Pancreas (tissue), 10 donors: ENCODE measurements at places on chromosomes 11 and 22. TPM values are rescaled to one million over a fixed set of nuclear protein-coding genes. Genes with fewer than 3 reads are reported as not detected.

The CAPN5 gene
- total RNA-seq, result 6.2 TPM

The TYR gene
- not detected for total RNA-seq

The HIC2 gene
- 2.2 TPM for total RNA-seq

The PANX1 gene
- total RNA-seq, result 5.4 TPM

The SCN4B gene
- total RNA-seq, result 2.3 TPM

The PTPN5 gene
- 0.59 TPM for total RNA-seq

The VWCE gene
- total RNA-seq, result 0.90 TPM

The KCNJ4 gene
- not detected for total RNA-seq

- peaks cover 17% of the 10 kb centered on the region for H3K4me1 ChIP-seq
- no peaks in the 10 kb centered on the region for H3K27me3 ChIP-seq
- DNase-seq, result no peak
- peak overlapping the region; percentile 19 for H3K27ac ChIP-seq
- no peak overlapping the region for H3K4me3 ChIP-seq
Observed at GRCh38 chr11:8766043-8766987, 83.7 kb downstream of the RPL27A start.

GRCh38 chr11:1994121-1994520 is 3.5 kb downstream of the H19 start:
- no peak overlapping the region for H3K27ac ChIP-seq
- H3K36me3 ChIP-seq, result no peaks in the 10 kb centered on the region
- no peaks in the 10 kb centered on the region for H3K4me1 ChIP-seq

GRCh38 chr22:49305214-49305965 is 522.3 kb downstream of the BRD1 start:
- H3K4me3 ChIP-seq, result no peak overlapping the region
- H3K27ac ChIP-seq, result no peak overlapping the region
- H3K4me1 ChIP-seq, result no peaks in the 10 kb centered on the region

GRCh38 chr11:87324817-87325489 is 287.2 kb downstream of the TMEM135 start:
- H3K4me3 ChIP-seq, result no peak overlapping the region
- no peaks in the 10 kb centered on the region for H3K27me3 ChIP-seq
- H3K36me3 ChIP-seq, result no peaks in the 10 kb centered on the region
- no peaks in the 10 kb centered on the region for H3K4me1 ChIP-seq
- DNase-seq, result no peak
- no peak overlapping the region for H3K27ac ChIP-seq

GRCh38 chr22:18000441-18001039 is 23.8 kb downstream of the MICAL3 start:
- no peaks in the 10 kb centered on the region for H3K36me3 ChIP-seq
- no peaks in the 10 kb centered on the region for H3K4me1 ChIP-seq
- H3K4me3 ChIP-seq, result peak overlapping the region; percentile 85
- peak overlapping the region; percentile 96 for H3K27ac ChIP-seq

GRCh38 chr22:39534591-39535356 is 2.2 kb upstream of the RPS19BP1 start:
- DNase-seq, result peak; percentile 97
- H3K36me3 ChIP-seq, result no peaks in the 10 kb centered on the region
- peak overlapping the region; percentile 41 for H3K27ac ChIP-seq
- H3K4me1 ChIP-seq, result peaks cover 3% of the 10 kb centered on the region
- no peak overlapping the region for H3K4me3 ChIP-seq
- no peaks in the 10 kb centered on the region for H3K27me3 ChIP-seq

GRCh38 chr22:37561212-37562048 is 1.1 kb downstream of the CDC42EP1 start:
- peaks cover 64% of the 10 kb centered on the region for H3K4me1 ChIP-seq
- DNase-seq, result peak; percentile 96
- no peaks in the 10 kb centered on the region for H3K27me3 ChIP-seq
- H3K36me3 ChIP-seq, result peaks cover 6% of the 10 kb centered on the region

DNA sequence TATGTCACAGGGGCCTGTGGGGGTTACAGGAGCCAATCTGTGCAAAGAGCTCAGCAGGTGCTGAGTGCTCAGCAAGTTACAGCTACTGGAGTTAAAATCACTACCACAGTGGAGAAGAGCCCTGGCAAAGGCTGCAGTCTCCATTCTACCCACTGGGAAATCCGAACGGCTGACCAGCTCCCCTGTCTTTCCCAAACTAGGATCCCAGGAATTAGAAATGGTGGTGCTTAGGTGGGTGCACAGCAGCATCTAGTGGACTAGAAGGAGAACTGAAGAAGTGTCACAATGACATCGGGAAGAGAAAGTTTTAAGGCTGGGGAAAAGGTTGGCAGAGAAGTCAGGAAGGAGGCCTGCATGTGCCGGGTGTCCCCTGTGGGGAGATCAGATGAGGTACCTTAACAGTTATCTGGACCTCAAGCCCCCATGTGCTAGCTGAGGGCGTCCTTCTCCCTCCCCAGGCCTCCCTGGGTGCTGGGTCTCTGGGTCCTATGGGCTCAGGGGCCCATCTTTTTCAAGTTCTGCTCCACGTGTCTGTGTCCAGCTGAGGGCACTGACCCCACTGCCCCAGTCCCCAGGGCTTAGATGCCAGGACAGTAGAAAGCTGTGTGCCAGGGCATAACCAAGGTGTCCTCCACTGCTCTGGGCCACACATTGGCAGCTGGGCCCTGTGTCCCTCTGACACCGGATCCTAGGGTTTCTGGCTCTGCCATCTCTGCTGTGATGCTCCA is 1.9 kb downstream of the PIWIL3 start:
- no peaks in the 10 kb centered on the region for H3K4me1 ChIP-seq
- no peaks in the 10 kb centered on the region for H3K27me3 ChIP-seq
- no peaks in the 10 kb centered on the region for H3K36me3 ChIP-seq
- no peak overlapping the region for H3K4me3 ChIP-seq

- H3K27me3 ChIP-seq, result no peaks in the 10 kb centered on the region
- no peaks in the 10 kb centered on the region for H3K36me3 ChIP-seq
- DNase-seq, result no peak
Observed at GRCh38 chr11:44066732-44067141, 667 bp downstream of the ACCS start.

- H3K4me3 ChIP-seq, result no peak overlapping the region
- no peaks in the 10 kb centered on the region for H3K27me3 ChIP-seq
- no peak overlapping the region for H3K27ac ChIP-seq
Observed at GRCh38 chr11:134176284-134176683, 47.5 kb downstream of the NCAPD3 start.

DNA sequence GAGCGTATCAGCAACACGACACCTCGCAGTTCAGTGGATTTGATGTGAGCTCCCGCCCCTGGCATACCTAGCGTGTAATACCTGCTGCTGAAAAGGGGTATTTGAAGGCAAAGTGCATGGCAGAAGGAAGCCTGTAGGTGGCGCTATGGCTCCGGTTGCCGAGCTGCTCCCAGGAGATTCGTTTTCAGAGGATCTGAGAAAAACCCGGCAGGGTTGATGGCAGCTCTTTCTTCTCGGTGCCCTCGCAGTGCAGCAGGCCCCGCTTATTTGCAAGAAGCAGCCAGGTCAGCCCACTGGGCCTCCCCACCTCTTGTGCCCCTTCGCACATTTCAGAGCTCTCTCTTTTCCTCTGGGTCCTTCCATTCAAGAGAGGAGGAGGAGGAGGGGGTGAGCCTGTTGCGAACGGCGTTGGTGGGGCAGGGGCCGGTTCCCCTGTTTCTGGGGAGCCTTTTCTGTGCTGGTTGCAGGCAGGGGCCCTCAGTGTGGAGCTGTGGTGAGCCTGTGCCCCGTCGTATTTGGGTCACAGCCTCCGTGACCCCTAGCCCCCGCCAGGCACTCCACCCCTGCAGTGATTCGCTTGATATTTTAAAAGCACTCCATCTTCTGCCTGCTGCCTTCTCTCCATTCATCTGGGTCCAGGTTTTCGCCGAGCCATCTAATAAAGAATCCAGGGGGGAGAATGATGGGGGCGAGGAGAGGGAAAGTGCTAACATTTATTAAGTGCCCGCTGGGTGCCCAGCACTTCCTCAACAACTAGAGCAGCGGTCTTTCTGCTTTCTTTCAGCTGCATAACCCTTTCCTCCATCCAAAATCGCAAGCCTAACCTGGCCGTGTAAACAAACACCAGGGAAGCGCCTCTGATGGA is 85.3 kb upstream of the SYT13 start:
- H3K36me3 ChIP-seq, result no peaks in the 10 kb centered on the region
- H3K27ac ChIP-seq, result no peak overlapping the region
- no peaks in the 10 kb centered on the region for H3K27me3 ChIP-seq
- H3K4me3 ChIP-seq, result no peak overlapping the region
- DNase-seq, result peak; percentile 52

DNA sequence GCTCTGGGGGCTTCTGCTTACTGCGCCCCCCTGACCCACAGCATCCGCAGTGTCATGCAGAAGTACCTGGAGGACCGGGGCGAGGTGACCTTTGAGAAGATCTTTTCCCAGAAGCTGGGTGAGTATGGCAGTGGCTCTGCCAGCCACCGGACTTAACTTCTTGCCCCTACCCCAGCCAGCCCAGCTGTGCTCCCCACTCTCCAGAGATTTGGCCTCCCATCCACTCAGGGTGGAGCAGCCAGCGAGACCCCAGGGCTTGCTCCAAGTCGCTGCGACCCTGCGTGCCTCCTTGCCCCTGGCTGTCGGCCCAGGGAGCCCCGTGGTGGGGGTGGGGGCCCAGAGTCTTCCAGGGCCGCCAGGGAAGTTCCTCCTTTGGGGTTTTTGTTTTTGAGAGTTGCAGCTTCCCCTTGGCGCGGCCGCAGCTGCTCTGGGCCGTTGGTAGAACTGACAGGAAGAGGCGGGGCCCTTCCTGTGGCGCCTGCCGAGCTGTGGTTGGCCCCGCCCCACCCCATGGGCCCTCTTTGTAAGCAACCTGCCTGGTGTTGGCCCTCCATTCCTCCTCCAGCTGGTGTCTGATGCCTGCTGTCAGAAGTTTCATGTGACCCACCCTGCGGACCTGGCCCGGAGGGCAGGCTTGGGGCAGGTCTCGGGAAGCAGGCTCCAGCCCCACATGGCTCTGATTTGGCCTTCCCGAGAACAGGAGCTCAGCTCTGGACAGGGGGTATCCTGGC is 11.1 kb downstream of the GRK2 start:
- H3K27ac ChIP-seq, result peak overlapping the region; percentile 49
- H3K27me3 ChIP-seq, result no peaks in the 10 kb centered on the region
- peaks cover 33% of the 10 kb centered on the region for H3K36me3 ChIP-seq
- DNase-seq, result peak; percentile 64
- no peaks in the 10 kb centered on the region for H3K4me1 ChIP-seq

DNA sequence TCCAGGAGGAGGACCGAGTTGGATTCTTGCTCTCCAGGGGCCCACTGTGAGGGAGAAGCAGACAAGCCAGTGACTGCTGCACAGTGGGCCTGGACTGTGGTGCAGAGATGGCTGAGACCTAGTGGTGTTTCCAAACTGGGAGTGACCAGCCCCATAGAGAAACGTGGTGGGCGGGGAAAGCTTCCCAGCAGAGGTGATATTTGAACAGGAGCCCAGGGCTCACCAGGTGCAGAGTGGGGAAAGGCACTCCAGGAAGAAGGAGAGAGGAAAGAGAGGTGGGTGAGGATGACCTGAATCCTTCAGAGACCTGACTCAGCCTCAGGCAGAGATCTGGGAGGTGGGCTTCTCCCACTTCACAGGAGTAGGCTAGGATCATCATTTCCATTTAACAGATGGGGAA is 52.1 kb upstream of the RASD2 start:
- H3K4me1 ChIP-seq, result no peaks in the 10 kb centered on the region
- no peak for DNase-seq
- no peak overlapping the region for H3K4me3 ChIP-seq
- H3K27me3 ChIP-seq, result no peaks in the 10 kb centered on the region
- no peak overlapping the region for H3K27ac ChIP-seq

DNA sequence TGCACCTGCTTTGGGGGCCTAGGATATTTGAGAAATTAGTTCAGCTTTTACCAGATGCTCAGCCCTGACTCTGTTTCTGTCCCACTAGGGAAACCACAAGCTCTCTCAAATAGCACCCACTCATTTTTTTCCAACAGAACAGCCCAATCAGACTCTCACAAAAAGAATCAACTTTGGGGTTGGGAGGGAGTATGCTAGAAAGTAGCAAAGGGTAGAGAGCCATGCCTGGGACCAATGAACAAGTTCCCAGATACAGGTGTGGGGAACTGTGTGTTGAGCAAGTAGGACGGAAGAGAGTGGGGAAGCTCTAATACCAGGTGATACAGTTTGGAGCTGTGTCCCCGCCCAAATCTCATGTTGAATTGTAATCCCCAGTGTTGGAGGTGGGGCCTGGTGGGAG is 41.1 kb downstream of the TRIM66 start:
- no peak overlapping the region for H3K4me3 ChIP-seq
- H3K27me3 ChIP-seq, result no peaks in the 10 kb centered on the region
- no peaks in the 10 kb centered on the region for H3K4me1 ChIP-seq
- DNase-seq, result no peak
- no peak overlapping the region for H3K27ac ChIP-seq
- peaks cover 12% of the 10 kb centered on the region for H3K36me3 ChIP-seq

GRCh38 chr11:112670806-112671570 is 290.2 kb upstream of the NCAM1 start:
- no peak overlapping the region for H3K27ac ChIP-seq
- no peaks in the 10 kb centered on the region for H3K36me3 ChIP-seq
- no peaks in the 10 kb centered on the region for H3K27me3 ChIP-seq
- DNase-seq, result no peak

DNA sequence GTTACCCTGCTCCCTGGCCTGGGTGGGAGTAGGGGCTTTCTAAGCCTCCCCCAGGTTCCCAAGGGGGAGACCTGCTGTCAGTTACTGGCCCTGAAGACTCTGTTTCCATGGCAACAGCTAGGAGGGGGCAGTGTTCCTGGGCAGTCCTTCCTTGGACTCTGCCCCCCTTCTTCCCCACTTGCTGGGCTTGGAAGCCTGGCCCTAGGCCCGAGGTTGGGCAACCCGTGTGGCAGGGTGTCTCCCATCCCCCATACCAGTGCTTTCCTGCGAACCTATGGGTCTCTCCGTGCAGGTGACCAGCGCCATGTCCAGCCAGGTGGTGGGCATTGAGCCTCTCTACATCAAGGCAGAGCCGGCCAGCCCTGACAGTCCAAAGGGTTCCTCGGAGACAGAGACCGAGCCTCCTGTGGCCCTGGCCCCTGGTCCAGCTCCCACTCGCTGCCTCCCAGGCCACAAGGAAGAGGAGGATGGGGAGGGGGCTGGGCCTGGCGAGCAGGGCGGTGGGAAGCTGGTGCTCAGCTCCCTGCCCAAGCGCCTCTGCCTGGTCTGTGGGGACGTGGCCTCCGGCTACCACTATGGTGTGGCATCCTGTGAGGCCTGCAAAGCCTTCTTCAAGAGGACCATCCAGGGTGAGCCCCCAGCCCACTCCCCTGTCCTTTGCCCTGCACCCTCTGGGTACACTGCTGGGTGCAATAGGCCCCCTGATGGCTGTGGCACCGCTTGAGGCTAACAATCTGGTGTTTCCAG is 1.7 kb downstream of the ESRRA start:
- DNase-seq, result no peak
- no peaks in the 10 kb centered on the region for H3K27me3 ChIP-seq
- H3K36me3 ChIP-seq, result no peaks in the 10 kb centered on the region
- peak overlapping the region; percentile 87 for H3K27ac ChIP-seq
- H3K4me3 ChIP-seq, result peak overlapping the region; percentile 71

GRCh38 chr11:107819361-107820014 is 39.1 kb downstream of the SLC35F2 start:
- no peak overlapping the region for H3K27ac ChIP-seq
- no peak overlapping the region for H3K4me3 ChIP-seq
- DNase-seq, result no peak
- no peaks in the 10 kb centered on the region for H3K36me3 ChIP-seq
- H3K27me3 ChIP-seq, result no peaks in the 10 kb centered on the region

GRCh38 chr11:71200172-71200716 is 52.1 kb downstream of the SHANK2 start:
- H3K27me3 ChIP-seq, result no peaks in the 10 kb centered on the region
- H3K4me3 ChIP-seq, result no peak overlapping the region
- no peaks in the 10 kb centered on the region for H3K4me1 ChIP-seq
- no peaks in the 10 kb centered on the region for H3K36me3 ChIP-seq

- H3K4me3 ChIP-seq, result no peak overlapping the region
- no peaks in the 10 kb centered on the region for H3K4me1 ChIP-seq
- no peak overlapping the region for H3K27ac ChIP-seq
- DNase-seq, result no peak
- H3K27me3 ChIP-seq, result no peaks in the 10 kb centered on the region
Observed at GRCh38 chr11:125148743-125149142, 15.8 kb upstream of the PKNOX2 start.
